Fibroblast of skin of back (primary cell): ENCODE measurements at places on chromosomes 12 and 14.

- DNase-seq = peak; percentile 55
Observed at GRCh38 chr12:47818467-47819137, 1.1 kb downstream of the HDAC7 start.

- DNase-seq = peak; percentile 65
Observed at GRCh38 chr14:30214461-30215090, 286.9 kb upstream of the PRKD1 start.

- DNase-seq = peak; percentile 32
Observed at GRCh38 chr14:74979442-74980397, 23.0 kb upstream of the EIF2B2 start.

DNA sequence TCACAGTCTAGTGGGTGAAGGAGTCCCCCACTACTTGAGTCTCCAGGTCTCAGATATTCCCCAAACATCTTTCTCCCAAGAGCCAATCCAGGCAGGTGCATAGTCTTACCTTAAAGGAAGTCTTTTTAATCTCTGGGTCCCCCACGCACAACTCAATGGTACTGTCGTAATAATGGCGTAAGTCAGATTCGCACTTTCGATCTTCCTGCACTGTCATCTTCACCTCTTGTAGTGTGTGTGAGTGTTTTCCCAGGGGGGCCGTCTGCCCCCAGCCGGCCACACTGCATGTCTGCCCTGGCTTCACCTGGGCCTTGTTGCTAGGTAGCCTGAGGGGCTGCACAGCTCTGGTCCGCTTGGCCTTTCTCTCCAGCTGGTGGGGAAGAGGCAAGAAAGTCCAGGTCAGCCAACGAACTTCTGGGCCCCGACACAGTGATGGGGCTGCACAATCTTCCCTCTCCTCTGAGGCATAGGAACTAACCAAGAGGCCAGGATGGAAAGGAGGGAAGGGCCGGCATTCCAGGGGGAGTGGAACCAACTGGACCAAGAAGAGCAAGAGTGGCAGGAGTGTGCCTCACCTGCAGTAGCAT, 2.1 kb downstream of the GZMB start:
- DNase-seq = no peak

GRCh38 chr12:89824822-89825221, 116.2 kb upstream of the ATP2B1 start:
- DNase-seq = no peak
